A549 treated with DMSO at 1 μM for 4 hours (cell line): ENCODE measurements at places on chromosomes 4 and X. TPM values are rescaled to one million over a fixed set of nuclear protein-coding genes. Genes with fewer than 3 reads are reported as not detected.

TMEM175 gene
- total RNA-seq: 8.5 to 12.1 TPM (median 9.8 TPM) in 5 replicates

ZNF674 gene
- 2.5 to 4.5 TPM (median 3.7 TPM) in 5 replicates for total RNA-seq

POF1B gene
- 2.4 to 4.2 TPM (median 2.8 TPM) in 5 replicates for total RNA-seq

PLAC8 gene
- 0.80 to 1.5 TPM (median 1.3 TPM) in 5 replicates for total RNA-seq

MAGEA9B gene
- 0.07 TPM in 1 of 5 replicates, not detected in the others for total RNA-seq

CFI gene
- total RNA-seq: 0.52 to 0.73 TPM (median 0.67 TPM) in 5 replicates

PSAPL1 gene
- 0.07 to 0.17 TPM (median 0.09 TPM) in 5 replicates for total RNA-seq

NLGN4X gene
- 0.01 to 0.07 TPM in 2 of 5 replicates, not detected in the others for total RNA-seq

GABRA4 gene
- not detected in 5 replicates for total RNA-seq

TCEAL7 gene
- not detected in 5 replicates for total RNA-seq

MAGEE2 gene
- total RNA-seq: not detected in 5 replicates
